Transverse colon (tissue), 4 donors: ENCODE measurements at places on chromosomes 6 and 20. TPM values are rescaled to one million over a fixed set of nuclear protein-coding genes. Genes with fewer than 3 reads are reported as not detected.

- DNase-seq: no peak
Measured at GRCh38 chr6:96611342-96611991, 48.5 kb downstream of the FHL5 start.

MTHFD1L gene
- total RNA-seq: 10.1 TPM

DNA sequence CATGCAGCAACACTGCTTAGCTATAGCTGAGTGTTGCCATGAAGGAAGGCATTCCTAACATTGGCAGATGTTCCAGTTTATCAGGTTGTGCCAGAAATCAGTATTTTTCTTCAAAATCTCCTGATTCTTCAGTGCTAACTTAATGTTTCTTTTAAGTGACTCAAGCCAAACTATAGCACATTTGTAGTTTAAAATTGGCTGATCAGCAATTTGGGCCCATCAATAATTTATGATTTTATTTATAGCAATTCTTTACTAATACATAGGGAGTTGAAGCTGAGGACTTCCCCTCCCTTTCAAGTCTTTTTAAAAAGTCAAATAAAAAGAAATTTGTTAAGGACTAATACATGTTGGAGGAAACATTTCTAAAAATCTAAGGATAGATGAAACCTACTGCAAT is 383.8 kb upstream of the KHDRBS2 start:
- no peak for DNase-seq

- DNase-seq: peak; percentile 44
Measured at GRCh38 chr20:51326201-51326819, 216.2 kb downstream of the NFATC2 start.

GRCh38 chr6:12555781-12556180 is 160.8 kb upstream of the PHACTR1 start:
- DNase-seq: no peak

DNA sequence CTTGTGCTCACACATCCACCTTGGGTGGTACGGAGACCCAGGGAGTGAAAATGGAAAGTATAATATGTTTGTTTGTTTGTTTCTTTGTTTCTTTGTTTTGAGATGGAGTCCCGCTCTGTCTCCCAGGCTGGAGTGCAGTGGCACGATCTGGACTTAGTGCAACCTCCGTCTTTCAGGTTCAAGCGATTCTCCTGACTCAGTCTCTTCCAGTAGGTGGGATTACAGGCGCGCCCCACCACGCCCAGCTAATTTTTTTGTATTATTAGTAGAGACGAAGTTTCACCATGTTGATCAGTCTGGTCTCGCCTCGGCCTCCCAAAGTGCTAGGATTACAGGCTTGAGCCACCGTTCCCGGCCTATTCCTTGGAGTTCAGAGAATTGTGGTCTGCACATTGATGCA is 115.4 kb downstream of the TRIM27 start:
- no peak for DNase-seq

- peak; percentile 12 for DNase-seq
Measured at GRCh38 chr6:89372506-89372901, 20.0 kb upstream of the UBE2J1 start.

DNA sequence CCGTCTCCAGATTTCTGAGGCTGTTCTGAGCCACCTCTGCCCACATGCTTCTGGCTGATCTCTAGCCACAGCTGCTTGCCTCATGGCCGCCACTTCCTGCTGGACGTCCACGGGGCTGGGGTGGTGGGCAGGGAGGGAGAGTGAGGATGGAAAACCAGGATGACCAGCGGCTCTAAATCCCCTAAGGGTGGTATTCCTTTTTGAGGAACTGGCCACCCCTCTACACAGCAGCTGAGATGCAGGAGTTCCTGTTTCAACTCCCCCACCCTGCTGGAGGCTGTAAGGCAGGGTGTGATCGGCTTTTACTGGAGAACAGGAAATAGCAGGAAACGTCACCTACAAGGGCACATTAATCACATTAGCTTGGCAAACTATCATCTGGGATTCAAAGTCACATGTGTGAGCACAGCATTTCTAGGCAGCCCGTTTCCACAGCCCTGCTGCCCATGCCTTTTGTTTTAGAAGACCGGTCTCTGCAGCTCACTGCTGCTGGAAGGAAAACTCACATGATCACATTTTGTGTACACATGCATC is 181.6 kb upstream of the ECI2 start:
- peak; percentile 71 for DNase-seq

TSBP1 gene
- total RNA-seq: not detected

LY6G6F gene
- not detected for total RNA-seq

CST1 gene
- not detected for total RNA-seq
